Osteoblast (primary cell): ENCODE measurements at places on chromosomes 1 and 21.

DNA sequence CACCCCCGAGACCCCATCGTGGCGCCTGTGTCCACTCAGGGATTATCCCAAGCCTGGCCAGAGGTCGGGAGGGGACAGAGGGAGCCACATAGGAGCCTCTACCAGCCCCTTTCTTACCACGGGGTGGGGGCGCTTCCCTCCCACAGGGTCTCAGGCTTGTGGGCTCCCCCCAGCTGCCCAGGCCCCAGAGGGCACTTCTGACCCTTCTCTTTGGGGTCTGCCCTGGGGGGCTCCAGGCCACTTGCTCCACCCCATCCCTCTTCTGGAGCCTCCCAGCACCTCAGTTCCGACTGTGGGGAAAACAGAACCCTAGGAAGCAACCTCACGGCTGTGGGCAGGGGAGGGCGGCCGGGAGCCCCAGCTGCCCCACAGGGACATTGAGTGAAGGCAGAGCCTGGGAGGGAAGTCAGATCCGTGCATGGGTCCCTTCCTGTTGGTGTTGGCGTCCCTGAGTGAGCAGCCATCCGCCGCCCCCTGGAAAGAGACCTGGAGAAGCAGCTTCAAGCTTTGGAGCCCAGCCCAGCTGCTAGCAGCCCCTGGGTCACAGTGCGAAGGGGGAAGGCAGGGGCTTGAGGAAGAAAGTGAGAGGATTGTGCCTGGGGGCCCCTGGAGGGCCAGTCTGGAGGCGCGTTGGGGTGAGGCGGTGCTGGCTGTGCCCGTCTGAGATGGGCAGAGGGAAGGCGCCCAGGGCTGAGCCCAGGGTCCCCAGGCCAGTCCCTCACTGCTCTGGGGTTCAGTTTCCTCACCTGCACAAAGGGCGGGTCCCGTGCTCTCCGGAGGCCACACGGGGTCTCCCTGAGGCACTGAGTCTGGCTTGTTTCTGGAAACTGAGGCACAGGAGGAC lies 22.1 kb downstream of the RRP1 start:
- no peaks in the 10 kb centered on the region for H3K36me3 ChIP-seq
- no peak overlapping the region for H3K27ac ChIP-seq
- H3K27me3 ChIP-seq = peaks cover 7% of the 10 kb centered on the region
- peaks cover 2% of the 10 kb centered on the region for H3K4me1 ChIP-seq
- no peak overlapping the region for H3K4me3 ChIP-seq
- peak; percentile 87 for DNase-seq

- peak; percentile 93 for DNase-seq
- H3K4me3 ChIP-seq = peak overlapping the region; percentile 88
- H3K4me1 ChIP-seq = peaks cover 46% of the 10 kb centered on the region
- no peaks in the 10 kb centered on the region for H3K27me3 ChIP-seq
Measured at GRCh38 chr1:2230781-2231531, 2.8 kb downstream of the SKI start.

DNA sequence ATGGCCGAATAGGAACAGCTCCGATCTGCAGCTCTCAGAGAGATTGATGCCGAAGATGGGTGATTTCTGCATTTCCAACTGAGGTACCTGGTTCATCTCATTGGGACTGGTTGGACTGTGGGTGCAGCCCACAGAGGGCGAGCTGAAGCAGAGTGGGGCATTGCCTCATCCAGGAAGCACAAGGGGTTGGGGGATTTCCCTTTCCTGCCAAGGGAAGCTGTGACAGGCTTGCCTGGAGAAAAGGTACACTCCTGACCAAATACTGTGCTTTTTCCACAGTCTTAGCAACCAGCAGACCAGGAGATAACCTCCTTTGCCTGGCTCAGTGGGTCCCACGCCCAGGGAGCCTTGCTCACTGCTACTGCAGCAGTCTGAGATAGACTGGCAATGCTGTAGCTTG lies 66.9 kb downstream of the HSD3B1 start:
- H3K4me1 ChIP-seq = no peaks in the 10 kb centered on the region
- peaks cover 3% of the 10 kb centered on the region for H3K27me3 ChIP-seq
- no peak overlapping the region for H3K4me3 ChIP-seq
- H3K36me3 ChIP-seq = no peaks in the 10 kb centered on the region

GRCh38 chr21:43933199-43933598 lies 68.2 kb downstream of the AGPAT3 start:
- no peak overlapping the region for H3K27ac ChIP-seq
- no peaks in the 10 kb centered on the region for H3K36me3 ChIP-seq
- H3K4me3 ChIP-seq = no peak overlapping the region
- no peaks in the 10 kb centered on the region for H3K4me1 ChIP-seq
- no peaks in the 10 kb centered on the region for H3K27me3 ChIP-seq

- no peaks in the 10 kb centered on the region for H3K27me3 ChIP-seq
- H3K27ac ChIP-seq = peak overlapping the region; percentile 80
- no peak for DNase-seq
- H3K4me1 ChIP-seq = peaks cover 44% of the 10 kb centered on the region
- no peaks in the 10 kb centered on the region for H3K36me3 ChIP-seq
- no peak overlapping the region for H3K4me3 ChIP-seq
Measured at GRCh38 chr21:38310646-38311485, 54.1 kb downstream of the KCNJ15 start.

GRCh38 chr1:227685807-227686206 lies 49.3 kb downstream of the JMJD4 start:
- DNase-seq = no peak
- no peak overlapping the region for H3K4me3 ChIP-seq
- H3K27ac ChIP-seq = no peak overlapping the region
- H3K27me3 ChIP-seq = no peaks in the 10 kb centered on the region
